Fibroblast of upper back skin (primary cell): ENCODE measurements at places on chromosomes 2 and 18.
A peak's percentile ranks its signal among the peaks of the same experiment; 100 is the strongest.

GRCh38 chr2:64467096-64467843, 13.3 kb downstream of the LGALSL start:
- no peak for DNase-seq

- DNase-seq = no peak
Observed at GRCh38 chr2:165594935-165595255, 125.4 kb downstream of the CSRNP3 start.

- no peak for DNase-seq
Observed at GRCh38 chr2:65691816-65692215, 259.4 kb upstream of the SPRED2 start.

DNA sequence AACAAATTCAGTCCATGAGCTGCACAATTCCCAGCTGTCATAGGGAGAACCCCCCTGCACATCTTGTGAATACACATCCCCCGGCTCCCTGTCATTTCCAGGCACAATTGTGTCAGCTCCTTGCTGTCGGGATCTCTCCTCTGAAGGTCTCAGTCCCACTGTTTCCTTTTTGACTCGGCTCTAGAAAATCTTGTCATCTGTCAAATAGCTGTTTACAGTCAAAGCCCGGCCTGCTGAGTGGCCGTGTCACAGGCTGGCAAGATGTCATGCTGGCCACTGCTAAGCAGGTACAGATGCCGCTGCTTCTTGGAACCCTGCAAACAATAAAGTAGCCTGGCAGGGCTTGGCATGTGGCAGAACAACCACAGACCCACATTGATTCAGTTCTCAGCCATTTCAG, 61.7 kb downstream of the LYPD1 start:
- DNase-seq = no peak

DNA sequence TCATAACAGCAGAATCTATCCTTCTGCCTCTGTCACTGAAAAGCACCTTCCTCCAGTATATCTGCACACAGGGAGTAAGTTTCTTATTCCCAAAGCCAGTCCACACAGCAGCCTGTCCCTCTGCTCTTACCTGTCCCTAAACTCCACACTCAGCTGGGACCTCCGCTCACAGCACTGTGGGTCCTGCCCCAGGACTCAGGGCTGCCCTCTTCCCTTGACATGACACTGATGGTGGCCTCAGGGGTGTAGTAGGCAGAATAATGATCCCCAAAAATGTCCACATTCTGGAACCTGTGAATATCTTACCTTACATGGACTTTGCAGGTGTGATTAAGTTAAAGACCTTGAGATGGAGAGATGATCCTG, 39.7 kb upstream of the EML4 start:
- DNase-seq = no peak

- no peak for DNase-seq
Observed at GRCh38 chr2:225600865-225601264, 201.4 kb downstream of the NYAP2 start.

GRCh38 chr2:69216535-69217332, 170.3 kb downstream of the GFPT1 start:
- peak; percentile 89 for DNase-seq

GRCh38 chr2:212595036-212595654, 56.5 kb upstream of the ERBB4 start:
- peak; percentile 3 for DNase-seq

DNA sequence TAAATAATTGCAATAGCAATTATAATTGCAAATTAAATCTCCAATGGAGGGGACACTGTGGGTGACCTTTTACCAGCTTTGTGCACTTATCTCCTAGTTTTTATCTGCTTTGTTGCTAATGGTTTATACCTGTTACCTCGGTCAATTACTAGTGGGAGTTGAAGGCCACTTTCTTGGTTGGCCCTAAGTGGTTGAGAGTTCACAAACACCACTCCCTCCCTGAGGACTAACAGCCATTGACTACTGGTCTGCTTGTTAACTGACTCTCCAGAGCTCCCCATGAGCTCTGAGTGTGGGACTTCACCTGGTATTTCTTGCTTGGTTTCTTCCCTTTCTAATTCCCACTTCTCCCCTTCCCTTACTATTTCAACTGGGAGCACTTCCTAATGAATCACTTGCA, 27.2 kb downstream of the SERPINE2 start:
- DNase-seq = no peak

- no peak for DNase-seq
Observed at GRCh38 chr2:131425231-131425941, 50.5 kb upstream of the TUBA3D start.

DNA sequence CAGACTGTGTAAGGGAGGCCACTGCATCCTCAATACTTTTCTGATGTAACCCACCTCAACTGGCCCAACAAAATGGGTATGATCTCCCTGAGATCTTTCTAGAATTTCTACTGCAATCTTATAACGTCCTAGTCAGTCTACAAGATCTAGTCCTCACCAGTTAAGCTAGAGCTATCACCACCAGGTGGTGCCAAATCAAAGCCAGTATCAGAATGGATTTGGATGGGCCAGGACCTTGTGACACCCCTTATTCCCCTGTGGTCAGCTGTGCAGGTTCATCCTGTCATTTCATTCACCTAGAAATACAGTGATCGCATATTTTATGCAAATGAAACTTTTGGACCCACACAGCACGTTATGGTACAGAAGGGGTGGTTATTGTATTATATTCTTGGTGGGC, 90.3 kb downstream of the OLA1 start:
- DNase-seq = peak; percentile 35

- DNase-seq = peak; percentile 16
Observed at GRCh38 chr2:230068016-230068650, 591 bp downstream of the SLC16A14 start.

DNA sequence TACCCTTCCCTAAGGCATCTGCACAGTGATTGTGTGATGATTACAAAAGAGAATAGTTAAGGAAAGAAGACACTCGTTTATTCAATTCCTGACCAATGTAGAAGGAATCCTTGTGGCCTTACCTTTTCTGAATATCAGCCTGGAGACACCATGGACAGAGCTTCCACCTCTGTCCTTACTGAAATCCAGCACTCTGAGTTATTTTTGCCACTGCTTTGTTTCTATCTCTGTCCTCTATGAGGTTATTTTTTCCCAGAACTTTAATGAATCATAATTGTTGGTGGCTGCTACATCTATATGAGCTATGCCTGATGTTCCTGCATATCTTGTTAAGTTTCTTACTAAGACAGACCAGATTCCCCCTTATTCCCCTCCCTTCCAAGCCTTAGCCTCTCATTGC, 275.1 kb downstream of the SETBP1 start:
- DNase-seq = no peak

- DNase-seq = no peak
Observed at GRCh38 chr18:56389190-56389589, 249.2 kb downstream of the TXNL1 start.

DNA sequence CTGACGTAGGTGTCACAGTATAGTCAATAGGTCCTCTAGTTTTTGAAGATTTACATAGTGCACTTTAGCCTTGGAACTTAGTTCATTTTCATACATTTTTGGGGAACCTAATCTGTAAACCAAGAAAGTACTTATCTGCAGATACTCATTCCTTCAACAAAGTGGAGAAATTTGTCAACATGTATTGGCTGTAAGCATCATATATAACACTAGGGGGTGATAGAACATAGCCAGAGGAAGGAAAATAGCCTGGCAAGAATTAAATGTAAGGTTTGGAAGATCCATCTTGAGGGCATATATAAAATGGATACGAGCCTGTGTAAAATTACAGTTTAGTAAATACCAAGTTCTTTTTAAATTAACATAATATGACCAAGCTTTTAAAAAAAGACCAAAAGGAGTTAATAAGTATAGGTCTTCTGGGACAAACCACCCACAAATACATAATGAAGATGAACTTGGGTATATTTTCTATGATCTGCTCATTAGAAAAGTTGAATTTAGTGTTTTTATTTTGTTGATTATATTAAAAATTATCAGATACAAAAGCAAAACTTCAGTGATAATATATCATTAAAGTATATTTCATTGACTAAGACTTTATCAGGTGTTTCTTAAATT, 18.2 kb downstream of the RPL37A start:
- DNase-seq = peak; percentile 52

DNA sequence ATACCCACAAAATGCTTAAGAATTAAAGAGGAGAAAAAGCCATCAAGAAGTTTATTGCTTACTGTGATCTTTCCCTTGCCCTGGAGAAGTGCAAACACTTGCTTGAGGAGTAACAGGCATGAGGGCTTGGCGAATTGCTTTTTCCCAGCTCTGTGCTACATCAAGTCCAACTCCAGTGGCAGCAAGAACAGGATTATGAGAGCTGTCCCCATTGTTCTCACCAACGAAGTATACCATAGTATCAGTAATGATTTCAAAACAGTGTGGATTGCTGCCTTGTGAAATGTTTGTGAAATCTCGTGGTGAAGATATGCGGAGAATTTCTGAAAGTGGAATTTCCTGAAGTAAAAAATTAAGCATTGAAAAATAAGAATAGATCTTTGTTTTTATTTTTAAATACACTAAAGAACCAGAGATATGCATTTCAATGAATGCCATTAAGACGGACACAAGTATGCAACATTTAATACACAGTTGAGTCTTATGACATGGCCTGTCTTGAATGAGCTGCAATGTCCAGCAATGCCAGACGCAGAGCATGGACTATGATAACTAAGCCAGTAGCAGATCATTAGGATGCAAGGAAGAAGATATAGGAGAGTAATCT, 43.0 kb downstream of the NDUFAF7 start:
- DNase-seq = peak; percentile 12

DNA sequence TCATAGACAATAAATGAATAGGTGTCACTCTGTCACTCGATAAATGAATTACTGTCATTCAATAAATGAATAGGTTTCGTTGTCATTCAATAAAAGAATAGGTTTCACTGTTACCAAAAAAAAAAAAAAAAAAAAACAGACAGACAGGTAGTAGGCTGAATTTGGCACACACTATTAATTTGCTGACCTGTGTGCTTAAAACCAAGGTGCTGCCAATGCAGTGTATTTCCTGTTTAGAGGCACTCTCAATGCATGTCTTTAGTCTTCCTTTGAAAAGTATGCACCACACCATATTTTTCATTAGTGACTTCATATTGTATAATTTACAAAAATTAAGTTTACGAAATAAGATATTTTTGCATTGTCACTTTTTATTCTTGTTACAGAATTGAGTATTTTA, 16.2 kb downstream of the ANKRD62 start:
- no peak for DNase-seq

DNA sequence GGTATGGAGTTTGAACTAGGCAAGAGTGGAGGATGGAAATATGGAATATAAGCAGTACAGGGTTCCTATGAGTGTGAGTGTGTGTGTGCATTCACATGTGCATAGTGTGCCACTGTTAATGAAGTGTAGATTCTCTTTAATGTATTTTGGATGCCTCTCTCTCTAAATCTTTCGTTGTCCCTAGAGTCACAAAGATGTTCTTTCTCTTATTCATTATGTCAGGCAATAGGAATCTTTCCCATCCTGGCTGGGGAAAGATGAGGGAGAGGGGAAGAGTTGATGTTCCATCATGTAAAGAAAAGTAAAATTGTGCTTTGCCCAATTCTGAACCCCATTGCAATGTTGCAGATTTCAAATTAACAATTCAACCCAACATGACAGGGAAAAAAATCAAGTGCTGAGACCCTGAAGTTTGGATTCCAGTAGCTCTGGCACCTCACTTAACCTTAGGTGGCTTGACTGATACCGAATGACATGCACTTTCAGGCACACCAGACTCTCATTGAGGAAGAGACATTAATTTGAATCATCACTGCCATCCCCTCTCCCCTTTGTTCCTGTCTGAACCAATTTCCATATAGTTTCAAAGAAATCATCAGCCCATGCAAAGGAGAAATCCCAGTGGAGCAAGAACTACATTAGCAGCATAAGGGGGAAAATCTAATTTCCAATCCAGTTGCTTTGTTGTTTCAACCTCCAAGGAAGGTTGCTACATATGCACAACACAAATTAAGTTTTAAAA, 28.0 kb downstream of the KLF7 start:
- DNase-seq = no peak

GRCh38 chr2:222878877-222879603, 18.2 kb downstream of the ACSL3 start:
- peak; percentile 70 for DNase-seq

DNA sequence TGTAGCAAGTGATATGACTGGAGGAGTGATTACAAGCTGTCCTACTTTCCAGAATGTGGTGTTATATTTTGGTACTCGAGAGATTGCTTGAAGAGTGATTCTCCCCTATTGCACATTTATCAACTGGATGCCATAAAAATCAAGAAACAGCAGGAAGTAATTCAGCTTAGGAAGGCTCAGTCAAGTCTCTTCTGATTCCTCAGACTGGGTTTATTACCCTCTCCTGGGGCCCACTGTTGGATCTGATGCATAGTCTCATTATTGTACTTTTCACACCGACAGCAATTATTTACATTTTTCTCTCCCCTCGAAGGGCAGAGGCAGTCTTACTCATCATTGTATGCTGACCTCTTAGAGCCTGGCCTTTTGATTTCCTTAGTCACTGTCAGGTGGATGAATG, 9.3 kb downstream of the NOSTRIN start:
- no peak for DNase-seq

- peak; percentile 54 for DNase-seq
Observed at GRCh38 chr2:234705108-234705507, 208.2 kb upstream of the ARL4C start.

- DNase-seq = peak; percentile 9
Observed at GRCh38 chr18:9058406-9058805, 44.1 kb upstream of the NDUFV2 start.

DNA sequence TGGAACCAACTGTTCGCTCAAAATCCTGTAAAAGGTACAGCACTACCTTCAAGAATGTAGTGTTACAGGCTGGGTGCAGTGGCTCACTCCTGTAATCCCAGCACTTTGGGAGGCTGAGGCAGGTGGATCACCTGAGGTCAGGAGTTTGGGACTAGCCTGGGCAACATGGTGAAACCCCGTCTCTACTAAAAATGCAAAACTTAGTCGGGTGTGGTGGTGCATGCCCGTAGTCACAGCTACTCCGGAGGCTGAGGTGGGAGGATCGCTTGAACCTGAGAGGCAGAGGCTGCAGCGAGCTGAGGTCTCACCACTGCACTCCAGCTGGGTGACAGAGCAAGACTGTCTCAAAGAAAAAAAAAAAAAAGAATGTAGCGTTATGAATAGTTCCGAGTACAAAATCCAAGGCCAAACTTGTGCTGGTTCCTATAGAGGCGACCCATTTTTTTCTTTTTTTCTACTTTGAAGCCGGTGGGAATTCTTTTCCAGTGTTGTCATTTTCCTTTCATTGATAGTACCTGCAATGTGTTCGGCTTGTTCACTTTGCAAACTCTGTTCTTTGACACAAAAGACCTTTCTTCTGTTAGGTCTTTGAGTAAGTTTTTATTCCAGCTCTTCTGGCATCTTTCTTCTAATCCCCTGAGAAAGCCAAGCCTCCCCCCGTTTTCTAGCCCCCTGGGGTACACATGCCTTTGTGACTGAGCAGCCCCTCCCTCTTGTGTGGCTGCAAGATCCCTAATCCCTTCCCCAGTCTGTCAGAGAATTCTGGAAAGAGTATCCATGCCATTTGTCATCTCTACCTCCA, 25.1 kb downstream of the INPP5D start:
- no peak for DNase-seq

- DNase-seq = no peak
Observed at GRCh38 chr2:148867079-148867769, 7.8 kb upstream of the KIF5C start.

DNA sequence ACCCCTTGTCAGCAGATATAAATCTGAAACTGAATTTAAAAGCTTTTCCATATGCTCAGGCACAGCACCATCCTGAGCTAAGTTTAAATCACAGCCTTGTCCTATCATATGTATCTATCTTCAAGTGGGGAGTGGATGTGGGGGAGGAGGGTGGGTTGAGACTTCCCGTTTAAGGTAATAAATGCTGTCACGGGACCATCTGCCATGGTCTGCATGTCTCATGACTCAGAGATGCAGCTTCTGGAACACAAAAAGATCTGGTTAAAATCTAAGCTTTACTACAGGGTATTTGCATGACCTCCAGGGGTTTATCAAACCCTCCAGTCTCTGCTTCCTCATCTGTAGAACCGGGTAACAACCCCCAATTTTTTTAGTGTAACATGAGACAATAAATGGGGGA, 377.7 kb upstream of the ST6GAL2 start:
- DNase-seq = peak; percentile 63
